ENCODE measurements at places on chromosomes 4 and X.
A peak's percentile ranks its signal among the peaks of the same experiment; 100 is the strongest.

- DNase-seq: no peak
These were observed 31.0 kb upstream of the PPARGC1A start for GRCh38 chr4:23920716-23921446.

DNA sequence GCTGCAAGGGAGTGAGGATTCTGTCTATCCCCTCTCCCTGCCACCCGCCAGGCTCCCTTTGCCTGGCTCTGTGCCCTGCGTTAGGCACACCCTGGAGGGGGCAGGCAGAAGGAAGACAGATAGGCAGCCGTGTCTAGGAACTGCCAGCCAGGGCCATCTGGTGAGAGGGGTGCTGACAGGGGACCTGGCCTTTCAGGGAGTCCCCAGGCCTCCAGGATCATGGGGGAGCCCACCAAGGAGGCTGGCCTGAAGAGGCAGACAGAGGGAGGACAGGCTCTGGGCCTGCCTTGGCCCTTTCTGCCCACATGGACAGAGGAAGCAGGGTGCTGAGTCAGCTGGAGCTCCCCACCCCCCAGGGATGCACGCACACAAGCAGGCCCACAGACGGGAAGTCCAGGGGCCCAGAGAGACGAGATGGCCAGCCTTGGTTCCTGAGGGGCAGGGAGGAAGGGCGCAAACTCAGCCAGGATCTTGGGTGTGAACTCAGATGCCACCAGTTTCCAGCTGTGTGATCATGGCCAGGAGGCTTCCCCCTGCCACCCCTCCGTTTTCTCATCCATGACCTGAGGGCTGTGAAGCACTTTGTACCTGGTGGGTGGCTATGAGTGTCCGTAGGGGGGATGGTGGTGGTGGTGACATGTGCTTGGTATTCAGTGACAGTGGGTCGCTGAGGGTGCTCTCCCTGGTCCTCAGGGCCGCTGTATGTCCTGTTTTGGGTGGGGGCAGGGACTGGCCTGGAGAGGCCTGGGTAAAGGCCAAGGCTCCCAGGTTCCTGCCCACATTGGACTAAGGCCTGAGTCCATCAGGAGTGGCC is 1.8 kb downstream of the SH3BP2 start:
- no peak for DNase-seq

- no peak for DNase-seq
These were observed 287.2 kb downstream of the OPHN1 start for GRCh38 chrX:68146054-68146453.

DNA sequence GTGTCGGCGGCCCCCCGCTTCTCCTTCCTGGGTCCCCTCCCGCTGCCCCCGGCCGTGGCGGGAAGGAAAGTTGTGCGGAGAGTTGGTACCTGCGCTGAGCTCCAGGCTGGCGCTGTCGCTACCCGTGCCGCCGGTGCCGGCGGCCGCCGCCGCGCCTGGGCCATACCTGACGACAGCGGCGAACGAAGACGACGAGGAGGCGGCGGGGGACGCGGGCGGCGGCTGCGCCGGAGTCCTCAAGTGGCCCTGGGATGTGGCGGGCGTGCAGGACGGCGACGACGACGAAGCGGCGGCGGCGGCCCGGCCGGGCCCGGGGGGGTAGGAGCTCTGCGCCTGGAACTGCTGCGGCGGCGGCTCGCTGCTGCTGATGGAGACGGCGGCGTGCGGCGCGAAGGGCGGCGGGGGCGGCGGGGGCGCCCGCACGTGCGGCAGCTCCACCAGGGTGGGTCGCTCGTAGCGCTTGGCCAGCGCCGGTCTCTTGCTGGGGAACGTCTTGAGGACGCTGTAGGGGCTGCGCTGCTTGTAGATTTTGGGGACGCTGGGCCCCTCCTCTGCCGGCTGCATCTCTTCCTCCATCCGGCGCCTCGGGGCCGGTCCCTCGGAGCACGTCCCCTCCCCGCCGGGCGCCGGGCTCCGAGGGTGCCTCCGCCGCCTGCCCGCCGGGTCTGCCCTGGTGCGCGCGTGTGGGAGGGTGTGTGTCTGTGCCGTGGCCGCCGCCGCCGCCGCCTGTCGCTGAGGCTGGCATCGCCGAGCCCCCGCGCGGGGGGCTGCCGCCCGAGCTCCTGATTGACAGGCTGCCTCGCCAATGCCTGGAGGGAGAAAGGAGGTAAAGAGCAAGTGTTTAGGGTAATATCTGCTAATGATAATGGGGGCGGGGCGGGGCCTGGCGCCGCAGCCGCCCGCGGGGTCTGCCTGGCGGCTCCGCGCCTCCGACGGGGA is 618 bp downstream of the BEND4 start:
- DNase-seq: peak; percentile 8

DNA sequence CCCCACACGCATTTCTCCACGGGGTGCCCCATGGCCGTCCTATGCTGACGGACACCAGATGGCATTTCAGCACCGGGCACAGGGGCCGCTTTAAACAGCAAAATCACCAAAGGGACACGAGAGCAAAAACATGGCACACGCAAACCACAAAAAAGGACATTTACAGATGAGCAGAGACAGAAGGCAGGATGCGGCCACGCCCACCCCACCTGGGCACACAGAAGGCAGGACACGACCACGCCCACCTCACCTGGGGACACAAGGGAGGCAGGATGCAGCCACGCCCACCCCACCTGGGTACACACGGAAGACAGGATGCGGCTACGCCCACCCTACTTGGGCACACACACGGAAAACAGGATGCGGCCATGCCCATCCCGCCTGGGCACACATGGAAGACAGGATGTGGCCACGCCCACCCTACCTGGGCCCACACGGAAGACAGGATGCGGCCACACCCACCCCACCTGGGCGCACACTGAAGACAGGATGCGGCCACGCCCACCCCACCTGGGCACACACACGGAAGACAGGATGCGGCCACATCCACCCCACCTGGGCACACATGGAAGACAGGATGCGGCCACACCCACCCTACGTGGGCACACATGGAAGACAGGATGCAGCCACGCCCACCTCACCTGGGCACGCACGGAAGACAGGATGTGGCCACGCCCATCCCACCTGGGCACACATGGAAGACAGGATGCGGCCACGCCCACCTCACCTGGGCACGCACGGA is 69.1 kb downstream of the FAM53A start:
- DNase-seq: no peak

DNA sequence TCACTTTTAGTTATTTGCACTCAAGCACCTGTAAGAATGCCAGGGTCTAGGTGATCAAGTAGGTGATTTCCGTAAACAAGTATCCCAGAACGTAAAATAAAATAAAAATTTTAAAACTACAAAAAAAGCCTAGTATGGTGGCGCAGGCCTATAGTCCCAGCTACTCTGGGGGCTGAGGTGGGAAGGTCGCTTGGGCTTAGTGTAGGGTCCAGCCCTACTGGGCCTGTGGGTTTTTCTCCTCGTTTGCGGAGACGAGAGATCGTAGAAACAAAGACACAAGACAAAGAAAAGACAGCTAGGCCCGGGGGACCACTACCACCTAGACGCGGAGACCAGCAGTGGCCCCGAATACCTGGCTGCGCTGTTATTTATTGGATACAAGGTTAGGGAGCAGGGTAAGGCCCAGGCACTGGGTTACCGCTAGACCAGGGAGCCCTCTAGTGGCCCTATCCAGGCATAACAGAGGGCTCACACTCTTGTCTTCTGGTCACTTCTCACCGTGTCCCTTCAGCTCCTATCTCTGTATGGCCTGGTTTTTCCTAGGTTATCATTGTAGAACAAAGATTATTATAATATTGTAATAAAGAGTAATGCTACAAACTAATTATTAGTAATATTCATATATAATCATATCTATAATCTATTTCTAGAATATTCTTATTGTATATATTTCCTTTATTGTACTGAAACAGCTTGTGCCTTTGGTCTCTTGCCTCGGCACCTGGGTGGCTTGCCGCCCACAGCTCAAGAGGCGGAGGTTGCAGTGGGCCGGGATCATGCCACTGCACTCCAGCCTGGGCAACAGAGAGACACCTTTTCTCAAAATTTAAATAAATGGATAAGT is 38.4 kb downstream of the SAGE1 start:
- DNase-seq: peak; percentile 15

DNA sequence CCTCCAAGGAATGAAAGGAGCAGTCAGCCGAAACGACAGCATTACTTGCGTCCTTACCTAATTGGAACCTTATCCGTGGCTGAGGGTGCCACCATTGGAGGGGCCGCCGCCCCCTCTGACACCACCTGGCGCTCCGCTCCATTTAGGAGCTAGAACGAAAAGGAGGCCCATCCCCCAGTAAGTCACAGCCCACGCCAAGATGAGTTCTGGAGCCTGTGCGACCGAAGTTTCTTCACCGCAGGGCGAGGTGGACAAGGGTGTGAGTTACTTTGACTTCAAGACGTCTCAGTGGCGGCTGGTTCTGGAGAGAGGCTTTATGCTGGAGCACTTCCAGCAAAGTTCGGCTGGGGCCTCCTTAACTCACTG is 729 bp upstream of the IRF2 start:
- DNase-seq: peak; percentile 56

GRCh38 chr4:179163147-179163546 is 1720.9 kb upstream of the AGA start:
- no peak for DNase-seq

- no peak for DNase-seq
These were observed 658 bp downstream of the KDM6A start for GRCh38 chrX:44873415-44874276.

DNA sequence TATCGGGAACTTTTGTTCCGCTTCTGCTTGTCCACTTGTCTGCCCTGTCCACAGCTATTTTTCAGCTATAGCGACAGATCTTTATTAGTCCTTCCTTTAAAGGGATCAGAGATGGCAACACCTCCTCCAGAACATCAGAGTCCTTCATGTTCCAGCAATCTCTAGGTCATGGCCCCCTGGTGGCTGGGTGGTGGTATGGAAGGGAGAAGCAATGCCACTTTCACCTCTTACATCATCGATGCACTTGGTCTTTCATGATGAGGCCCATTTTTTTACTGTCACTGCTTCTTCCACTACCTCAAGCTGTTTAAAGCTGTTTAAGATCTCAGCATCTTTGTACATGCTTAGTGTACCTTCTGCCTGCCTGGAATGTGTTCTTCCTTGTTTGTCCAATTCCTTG is 106.7 kb downstream of the ARHGAP6 start:
- peak; percentile 0 for DNase-seq

DNA sequence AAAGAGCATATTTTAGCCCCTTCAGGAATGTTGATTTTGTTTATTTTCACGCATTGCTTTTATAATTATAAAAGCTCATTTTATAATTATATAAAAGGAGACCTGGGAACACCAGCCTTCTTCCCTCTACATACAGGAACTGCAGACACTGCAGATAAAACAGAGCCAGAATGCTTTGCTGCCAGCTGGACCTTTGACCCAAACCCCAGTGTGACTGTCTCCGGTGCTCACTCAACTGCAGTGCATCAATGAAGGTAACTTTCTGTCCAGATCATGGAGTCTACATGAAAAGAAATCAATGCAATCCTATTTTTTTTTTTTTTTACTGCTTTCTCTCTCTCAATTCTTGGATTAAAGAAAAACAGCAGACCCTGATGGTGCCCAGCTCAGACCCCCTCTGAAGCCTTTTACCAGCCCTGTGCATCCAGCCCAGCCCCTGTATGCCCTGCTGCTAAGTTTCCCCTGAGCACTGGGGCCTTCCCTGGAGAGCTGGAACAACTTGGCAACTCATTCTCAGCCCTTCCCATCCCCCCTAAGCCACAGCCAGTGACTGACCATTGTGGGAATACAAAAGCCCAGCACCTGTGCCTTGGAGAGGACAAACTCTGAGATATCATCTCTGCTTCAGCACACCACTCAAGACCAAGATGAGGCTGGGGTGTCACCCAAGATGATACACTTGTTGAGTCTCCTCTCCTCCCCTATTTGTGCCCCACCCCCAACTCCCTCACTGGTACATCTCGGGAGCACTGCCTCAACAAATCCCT is 182.1 kb downstream of the EVC2 start:
- no peak for DNase-seq

GRCh38 chr4:80646061-80646460 is 310.5 kb downstream of the CFAP299 start:
- no peak for DNase-seq

Measured in stimulated activated CD4-positive, alpha-beta T cell treated with anti-CD3 and anti-CD28 coated beads, Interleukin-12 subunit alpha, Interleukin-12 subunit beta, amount 100 ng/mL, for 24 hours (primary cell).